ENCODE measurements at places on chromosomes 2 and 18. TPM values are rescaled to one million over a fixed set of nuclear protein-coding genes. Genes with fewer than 3 reads are reported as not detected.

ANTXR1 gene
- total RNA-seq = 31.8 TPM

ZNF804A gene
- total RNA-seq = 4.7 TPM

FLACC1 gene
- total RNA-seq = 0.43 TPM

LAMA1 gene
- total RNA-seq = 1.5 TPM

ITSN2 gene
- 27.2 TPM for total RNA-seq

KIF5C gene
- total RNA-seq = 0.26 TPM

UBE2F gene
- total RNA-seq = 35.1 TPM

DSG1 gene
- not detected for total RNA-seq

CFAP53 gene
- total RNA-seq = 0.77 TPM

SPP2 gene
- 0.16 TPM for total RNA-seq

OSR1 gene
- total RNA-seq = 9.7 TPM

RAPGEF4 gene
- total RNA-seq = 1.9 TPM

CXCR1 gene
- not detected for total RNA-seq

GKN2 gene
- not detected for total RNA-seq

STPG4 gene
- 0.16 TPM for total RNA-seq

All from bronchial smooth muscle cell (primary cell).